ENCODE measurements at places on chromosomes 16 and 17.

- no peak for DNase-seq
Measured at GRCh38 chr17:70181866-70182265, 12.5 kb downstream of the KCNJ2 start.

DNA sequence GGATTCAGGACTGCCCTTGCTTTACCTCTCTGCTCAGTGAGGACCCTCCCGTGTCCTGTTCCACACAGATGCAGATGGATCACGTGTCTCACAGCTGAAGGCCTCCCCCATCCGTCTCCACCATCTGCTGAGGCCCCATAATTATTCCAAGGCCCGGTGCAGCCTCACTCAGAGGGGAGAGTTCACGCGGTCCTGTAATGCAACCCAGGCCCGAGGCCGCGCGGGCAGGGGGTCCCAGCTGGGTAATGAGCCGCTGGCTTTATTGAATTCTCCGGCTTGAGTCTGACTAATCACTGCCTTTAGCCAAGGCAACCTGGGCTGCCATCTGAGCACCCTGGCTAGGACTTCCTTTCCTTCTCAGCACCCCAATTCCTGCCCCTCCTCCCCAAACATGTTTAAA is 4.4 kb upstream of the WFIKKN2 start:
- no peak for DNase-seq

- DNase-seq: no peak
Measured at GRCh38 chr17:19284005-19284959, 47.1 kb downstream of the EPN2 start.

- no peak for DNase-seq
Measured at GRCh38 chr16:84548971-84549844, 44.7 kb upstream of the MEAK7 start.

GRCh38 chr17:57861000-57861789 is 11.4 kb upstream of the MRPS23 start:
- peak; percentile 35 for DNase-seq

- no peak for DNase-seq
Measured at GRCh38 chr16:19967561-19967960, 82.9 kb upstream of the GPRC5B start.

DNA sequence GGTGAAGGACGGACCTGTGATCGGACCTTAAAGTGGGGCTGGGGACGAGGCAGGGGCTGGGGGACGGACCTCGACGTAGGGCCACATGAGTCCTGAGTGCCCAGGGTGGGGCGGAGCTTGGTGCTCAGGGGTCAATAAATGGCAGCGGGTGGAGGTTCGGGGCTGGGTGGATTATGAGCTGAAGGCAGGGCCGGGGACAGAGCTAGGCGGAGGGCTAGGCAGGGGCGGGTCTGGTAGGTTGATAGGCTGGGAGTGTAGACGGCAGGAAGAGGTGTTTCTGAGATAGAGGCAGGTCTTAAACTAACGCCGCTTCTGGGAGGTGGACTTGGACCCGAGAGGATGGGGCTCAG is 733 bp downstream of the CHRNB1 start:
- DNase-seq: no peak

DNA sequence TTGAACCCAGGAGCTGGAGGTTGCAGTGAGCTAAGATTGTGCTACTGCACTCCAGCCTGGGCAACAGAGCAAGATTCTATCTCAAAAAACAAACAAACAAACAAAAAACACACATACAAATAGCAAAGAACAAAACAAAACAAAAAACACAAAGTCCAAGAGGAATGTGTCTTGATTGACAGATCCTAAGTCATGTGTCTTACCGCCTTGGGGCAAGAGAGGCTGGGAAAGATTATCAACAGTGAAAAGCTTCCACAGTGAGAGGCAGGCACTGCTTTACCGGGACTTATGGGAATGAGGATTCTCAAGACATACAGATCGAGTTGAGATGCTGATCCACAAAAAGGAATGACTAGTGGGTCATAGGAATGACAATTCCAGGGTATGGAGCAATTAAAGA is 62.7 kb upstream of the GAS7 start:
- no peak for DNase-seq

DNA sequence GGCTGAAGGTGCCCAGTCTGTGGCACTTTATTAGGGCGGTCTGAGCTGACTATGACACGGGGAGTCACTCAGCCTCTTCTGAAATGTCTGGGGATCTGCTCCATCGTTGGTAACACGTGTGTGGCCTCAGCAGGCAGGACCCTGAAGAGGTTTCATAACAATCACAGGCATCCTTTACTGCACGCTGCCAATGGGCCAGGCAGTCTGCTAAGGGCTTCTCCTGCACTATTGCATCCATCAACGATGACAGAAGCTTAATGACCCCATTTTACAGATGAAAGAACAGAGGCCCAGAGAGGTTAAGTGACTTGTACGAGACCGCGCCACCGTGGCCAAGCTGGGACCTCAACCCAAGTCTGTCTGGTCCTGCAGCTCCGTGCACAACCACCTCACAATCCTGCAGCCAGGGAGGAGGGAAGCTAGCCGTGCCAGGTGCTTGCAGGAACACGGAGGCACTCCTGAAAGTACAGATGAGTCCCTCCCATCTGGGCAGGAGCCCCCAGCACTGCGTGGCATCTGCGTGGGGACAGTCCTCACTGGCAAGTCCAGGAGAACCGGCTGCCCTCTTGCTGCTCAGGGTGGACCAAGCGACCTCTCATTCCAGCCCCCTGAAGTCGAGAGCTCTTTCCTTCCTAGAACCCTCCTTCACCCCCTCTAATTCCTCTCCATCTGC is 40.0 kb downstream of the RPH3AL start:
- no peak for DNase-seq

DNA sequence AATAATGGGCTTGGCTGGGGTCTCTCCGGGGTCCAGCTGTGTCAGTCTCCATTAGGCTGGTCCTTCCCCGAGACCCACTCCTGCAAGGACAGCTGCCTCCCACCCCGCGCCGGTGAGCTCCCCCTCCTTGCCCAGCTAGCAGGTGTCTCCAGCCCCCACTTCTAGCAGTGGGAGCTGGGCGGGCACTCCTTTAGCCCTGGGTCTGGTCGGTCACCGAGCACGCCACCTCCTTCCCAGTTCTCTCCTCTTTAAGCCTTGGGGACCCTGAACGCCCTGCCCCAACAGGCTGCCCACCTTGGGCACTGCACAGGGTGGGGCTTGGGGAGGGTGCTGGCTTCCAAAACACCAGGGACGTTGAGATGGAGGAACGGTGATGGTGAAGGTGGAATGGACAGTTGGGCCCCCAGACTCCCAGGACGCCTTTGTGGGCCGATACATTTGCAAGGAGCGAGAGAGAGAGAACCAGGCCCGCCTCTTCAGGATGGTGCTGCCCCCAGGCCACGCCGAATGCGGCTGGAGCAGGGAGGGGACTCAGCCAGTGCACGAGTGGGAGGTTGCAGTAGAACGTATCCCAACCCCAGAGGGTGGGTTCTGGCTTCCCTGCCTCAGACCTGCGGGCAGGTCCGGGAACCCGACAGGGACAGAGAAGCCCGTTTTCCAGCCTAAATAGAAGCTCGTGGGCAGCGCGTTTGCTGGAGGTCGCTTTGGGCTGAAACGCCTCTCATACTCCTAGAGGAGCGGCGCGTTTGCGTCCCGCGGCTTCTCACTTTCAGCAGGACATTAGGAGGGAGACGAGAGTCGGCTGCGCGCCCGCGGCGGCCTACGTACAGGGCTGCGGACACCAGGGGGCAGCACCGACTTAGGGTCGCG is 10.7 kb downstream of the TBX2 start:
- no peak for DNase-seq

DNA sequence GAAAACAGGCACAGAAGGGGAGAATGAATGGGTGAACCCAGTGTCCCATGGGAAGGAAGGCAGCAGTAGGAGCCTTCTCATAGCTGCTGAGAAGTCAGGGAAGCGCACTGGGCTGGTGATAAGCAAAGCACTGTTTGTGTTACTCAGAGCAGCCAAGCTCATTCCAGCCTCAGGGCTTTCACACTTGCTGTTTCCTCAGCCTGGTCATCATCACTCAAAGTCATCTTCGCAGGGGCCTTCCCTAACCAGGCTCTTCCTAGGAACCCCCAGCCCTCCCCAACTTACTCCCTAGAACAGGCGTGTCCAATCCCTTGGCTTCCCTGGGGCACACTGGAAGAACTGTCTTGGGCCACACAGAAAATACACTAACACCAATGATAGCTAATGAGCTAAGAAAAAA is 32.1 kb upstream of the LONP2 start:
- DNase-seq: no peak

DNA sequence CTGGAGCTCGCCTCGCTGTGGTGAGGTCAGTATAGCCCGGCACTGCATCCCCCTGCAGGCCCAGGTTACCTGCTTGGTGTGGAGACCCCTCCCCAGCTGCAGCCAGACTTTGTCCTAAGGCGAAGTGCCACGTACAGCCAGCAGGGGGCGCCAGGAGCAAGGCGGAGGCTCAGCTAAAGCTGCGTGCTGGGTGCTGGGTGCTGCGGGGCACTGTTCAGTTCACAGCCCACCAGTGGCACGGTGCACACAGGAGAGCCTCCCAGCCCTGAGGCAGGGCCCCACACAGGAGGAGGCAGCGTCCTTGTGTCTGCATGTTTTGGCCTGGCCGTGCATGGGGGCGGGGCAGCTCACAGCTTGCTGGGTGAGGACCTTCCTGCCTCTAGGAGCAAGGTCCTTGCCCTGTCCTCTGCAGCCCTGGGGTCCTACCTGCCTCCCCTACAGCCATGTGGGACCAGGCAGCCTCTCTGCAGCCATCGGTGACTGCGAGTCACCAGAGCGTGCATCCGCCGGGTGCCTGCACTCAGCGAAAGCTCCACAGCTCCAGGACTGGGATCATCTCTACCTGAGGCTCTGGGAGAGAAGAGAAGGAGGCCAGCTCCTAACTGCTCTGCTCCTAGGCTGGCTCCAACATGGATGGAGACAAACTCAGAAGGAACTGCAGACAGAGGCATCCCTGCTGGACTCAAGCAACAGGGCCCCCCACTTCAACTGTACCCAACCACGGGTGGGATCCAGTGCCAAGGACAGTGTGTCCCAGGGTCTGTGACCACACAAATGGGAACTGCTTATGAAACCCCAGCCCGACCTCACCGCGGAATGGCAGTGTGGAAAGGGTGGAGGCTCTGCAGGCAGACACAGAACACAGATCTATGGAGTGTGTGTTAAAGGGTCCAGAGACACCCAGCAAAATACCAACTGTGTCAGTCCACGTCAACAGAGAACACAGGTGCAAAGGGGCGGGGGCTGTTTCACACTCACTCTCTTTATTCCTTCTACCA is 19.0 kb downstream of the SLC7A5 start:
- DNase-seq: no peak

DNA sequence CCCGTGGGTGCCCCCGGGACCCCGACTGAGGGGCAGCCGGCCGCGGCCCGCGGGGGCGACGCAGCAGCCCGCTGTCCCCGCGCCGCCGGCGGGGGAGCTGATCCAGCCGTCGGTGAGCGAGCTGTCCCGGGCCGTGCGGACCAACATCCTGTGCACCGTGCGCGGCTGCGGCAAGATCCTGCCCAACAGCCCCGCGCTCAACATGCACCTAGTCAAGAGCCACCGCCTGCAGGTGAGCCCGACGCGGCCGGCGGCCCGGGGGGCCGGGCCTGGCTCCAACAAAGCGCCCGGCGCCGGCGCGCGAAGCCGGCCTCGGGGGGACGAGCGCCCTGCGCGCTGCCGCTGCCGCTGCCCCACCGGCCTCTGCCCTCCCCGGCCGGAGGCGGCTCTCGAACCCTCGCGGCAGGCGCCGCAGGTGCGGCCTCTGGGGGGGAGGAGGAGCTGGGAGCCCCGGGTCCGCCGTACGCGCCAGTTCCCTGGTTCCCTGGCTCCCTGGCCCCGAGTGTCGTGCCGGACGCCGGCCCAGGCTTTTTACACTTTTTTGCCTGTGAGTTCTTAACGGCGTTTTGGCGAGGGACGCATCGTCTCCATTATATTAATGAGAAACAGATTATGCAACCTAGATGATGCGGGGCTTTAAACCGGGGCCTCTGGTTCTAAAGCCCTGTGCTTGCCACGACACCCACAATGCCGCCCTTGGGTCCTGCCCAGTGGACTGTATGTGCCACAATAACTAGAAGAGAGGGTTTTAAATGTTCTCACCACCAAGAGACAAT is 521 bp downstream of the ATMIN start:
- DNase-seq: no peak

GRCh38 chr16:75931043-75931442 is 204.8 kb upstream of the CPHXL start:
- DNase-seq: no peak

DNA sequence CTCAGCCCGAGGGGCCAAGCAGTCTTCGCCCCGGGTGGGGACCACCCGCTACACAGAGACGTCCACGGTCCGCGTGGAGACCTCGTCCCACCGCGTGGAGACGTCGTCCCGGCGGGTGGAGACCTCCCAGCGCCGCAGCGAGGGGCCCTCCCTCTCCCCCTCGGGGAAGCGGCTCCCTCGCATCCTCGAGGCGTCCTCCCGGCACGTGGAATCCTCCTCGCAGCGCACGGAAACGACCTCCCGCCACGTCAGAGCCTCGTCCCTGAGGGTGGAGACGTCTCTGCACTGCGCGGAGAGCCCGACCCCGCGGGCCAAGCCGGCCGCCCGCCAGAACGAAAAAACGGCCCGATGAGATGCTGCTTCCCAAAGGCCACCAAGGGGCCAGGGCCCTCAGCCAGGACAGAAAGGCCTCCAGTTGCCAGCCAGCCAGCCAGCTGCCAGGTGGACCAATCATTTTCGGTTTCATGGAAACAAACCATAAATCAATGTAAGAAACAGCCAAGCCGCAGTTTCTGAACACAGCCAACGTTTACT is 424 bp downstream of the C17orf100 start:
- DNase-seq: no peak

Measured in esophagus squamous epithelium (tissue), 5 donors.